Activated naive CD4-positive, alpha-beta T cell treated with anti-CD3 and anti-CD28 coated beads for 36 hours (primary cell): ENCODE measurements at places on chromosomes 7 and 10. TPM values are rescaled to one million over a fixed set of nuclear protein-coding genes. Genes with fewer than 3 reads are reported as not detected.

Gene UNC5B
- total RNA-seq, result 0.05 TPM

Gene GBX1
- not detected for total RNA-seq

Gene JAKMIP3
- 0.40 TPM for total RNA-seq

Gene TWIST1
- not detected for total RNA-seq

Gene TMEM225B
- 1.7 TPM for total RNA-seq

Gene ASIC3
- total RNA-seq, result 6.8 TPM

Gene DNAJC1
- 18.0 TPM for total RNA-seq

Gene EGR2
- 21.4 TPM for total RNA-seq

Gene ZNF488
- 0.84 TPM for total RNA-seq

Gene SPDYE6
- total RNA-seq, result not detected

Gene OR9A2
- total RNA-seq, result not detected

Gene RBP4
- not detected for total RNA-seq

Gene PTF1A
- not detected for total RNA-seq

Gene CALHM3
- total RNA-seq, result not detected
